Smooth muscle cell of the coronary artery (primary cell): ENCODE measurements at places on chromosomes 16 and 17. TPM values are rescaled to one million over a fixed set of nuclear protein-coding genes. Genes with fewer than 3 reads are reported as not detected.

Gene SLC5A11
- not detected in 2 replicates for total RNA-seq

Gene KRT17
- 0.47 and 4.3 TPM in 2 replicates for total RNA-seq

Gene COQ9
- total RNA-seq, result 43.0 and 52.5 TPM in 2 replicates

Gene HAS3
- 0.35 and 1.3 TPM in 2 replicates for total RNA-seq
